ENCODE measurements at places on chromosomes 1 and 21. TPM values are rescaled to one million over a fixed set of nuclear protein-coding genes. Genes with fewer than 3 reads are reported as not detected.

The ZSCAN20 gene
- total RNA-seq = 6.4 TPM

The HCN3 gene
- total RNA-seq = 7.5 TPM

The FAM3B gene
- not detected for total RNA-seq

The KLF18 gene
- total RNA-seq = not detected

The KIF14 gene
- total RNA-seq = 30.0 TPM

The LINGO4 gene
- not detected for total RNA-seq

The PLPPR5 gene
- total RNA-seq = not detected

The SFN gene
- 326 TPM for total RNA-seq

The NUDT4B gene
- total RNA-seq = not detected

DNA sequence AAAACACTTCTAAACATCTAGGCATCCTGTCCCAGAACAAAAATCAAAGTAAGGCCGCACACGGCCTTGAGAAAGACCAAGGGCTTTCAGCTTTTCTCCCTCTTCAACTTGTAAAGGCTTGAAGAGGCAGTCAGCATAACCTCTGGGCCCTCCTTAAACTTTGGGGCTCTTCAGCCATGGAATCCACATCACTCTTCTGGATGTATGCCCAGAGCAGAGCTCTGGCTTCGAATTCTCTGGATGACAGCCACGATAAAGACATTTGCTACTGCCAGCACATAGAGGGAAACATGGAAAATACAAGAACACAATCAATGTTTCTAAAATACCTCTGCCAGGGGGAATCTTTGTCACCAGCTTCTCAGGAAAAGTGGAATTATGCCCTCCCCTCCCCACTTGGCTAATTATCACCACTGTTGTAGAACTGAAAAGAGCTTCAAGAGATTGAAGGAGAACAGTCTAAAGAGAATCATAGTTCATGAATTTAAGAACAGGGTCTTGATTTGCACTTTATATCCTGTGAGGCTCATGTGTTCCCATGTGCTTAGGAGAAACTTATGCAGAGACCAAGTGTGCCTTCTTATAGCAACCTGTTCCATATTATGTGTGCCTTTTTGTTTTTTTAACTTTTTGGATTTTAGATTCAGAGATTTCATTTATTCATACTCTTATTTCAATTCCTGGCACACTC lies 39.0 kb upstream of the DPT start:
- no peak for DNase-seq

- DNase-seq = no peak
Observed at GRCh38 chr1:17045150-17045549, 8.7 kb downstream of the SDHB start.

DNA sequence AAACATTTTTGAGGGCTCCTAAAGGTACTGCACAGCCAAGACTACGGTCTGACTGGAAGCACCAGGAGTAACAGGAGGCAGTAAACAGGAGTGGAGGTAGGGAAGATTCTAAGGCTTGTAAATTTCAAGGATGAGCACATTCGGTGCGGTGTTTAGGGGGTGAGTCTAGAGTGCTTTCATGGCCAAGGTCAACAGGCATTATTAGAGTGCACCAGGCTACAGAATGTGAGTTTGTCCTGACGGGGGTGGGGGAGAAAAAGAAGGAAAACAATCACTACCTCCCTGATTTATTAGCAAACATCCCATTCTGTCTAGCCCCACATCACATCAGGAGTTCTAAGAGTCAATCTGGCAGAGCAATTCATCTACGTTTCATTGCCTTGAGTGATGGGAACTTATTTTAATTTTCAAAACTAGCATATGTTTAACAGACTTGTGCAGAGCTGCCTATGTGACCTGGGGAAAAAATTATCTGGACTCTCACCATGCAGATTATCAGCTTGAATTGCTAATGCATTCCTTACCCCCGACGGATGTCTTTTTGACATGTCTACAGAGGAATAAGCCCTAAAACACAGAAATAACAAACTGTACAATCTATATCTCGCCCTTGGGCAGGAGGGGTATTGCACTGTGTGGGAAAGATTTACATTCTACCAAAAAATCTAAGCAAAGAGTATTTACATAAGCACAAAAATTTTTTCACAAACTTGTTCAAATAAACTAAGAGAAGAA lies 45.0 kb downstream of the APP start:
- DNase-seq = no peak

- no peak for DNase-seq
Observed at GRCh38 chr1:43952731-43953346, 6.1 kb downstream of the IPO13 start.

DNA sequence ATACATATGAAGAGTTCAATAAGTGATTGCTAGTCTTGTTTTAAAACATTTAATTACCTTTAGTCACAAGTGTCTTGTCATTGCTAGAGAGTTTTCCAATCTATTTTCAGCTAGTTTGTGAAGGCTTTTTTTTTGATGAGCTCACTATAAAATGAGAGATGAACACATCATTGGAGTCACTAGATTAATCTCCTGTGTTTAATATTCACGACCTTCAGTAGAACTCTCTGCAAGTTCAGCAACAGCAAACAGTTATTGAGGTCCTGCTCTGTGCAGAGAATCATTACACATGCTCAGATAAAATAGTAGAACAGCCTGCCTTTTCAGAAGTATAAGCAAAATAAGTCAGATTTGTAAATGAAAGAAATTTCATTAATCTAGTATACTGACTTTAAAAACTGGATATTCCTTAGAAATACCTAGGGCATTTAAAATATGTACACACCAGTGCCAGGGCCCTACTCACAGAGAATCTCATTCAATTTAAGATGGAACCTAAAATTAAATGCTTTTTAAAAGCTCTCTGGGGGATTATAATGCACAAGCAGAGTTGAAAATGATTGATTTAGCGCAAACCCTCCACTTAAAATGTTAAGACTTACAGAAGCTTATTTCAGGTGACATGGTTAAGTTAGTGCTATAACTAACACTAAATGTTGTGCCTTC lies 30.5 kb downstream of the KRTAP20-3 start:
- DNase-seq = no peak

DNA sequence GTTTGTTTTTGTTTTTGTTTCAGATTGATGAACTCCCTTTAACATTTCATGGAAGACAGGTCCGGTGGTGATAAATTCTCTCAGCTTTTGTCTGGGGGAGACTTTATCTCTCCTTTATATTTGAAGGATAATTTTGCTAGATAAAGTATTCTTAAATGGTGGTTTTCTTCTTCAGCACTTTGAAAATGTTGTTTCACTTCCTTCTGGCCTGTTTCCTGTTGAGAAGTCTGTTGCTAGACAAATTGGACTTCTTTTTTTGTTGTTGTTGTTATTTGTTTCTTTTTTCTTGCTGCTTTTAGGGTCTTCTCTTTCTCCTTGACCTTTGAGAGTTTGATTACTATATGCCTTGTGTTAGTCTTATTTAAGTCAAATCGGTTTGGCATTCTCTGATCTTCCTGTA lies 50.8 kb downstream of the CRP start:
- no peak for DNase-seq

GRCh38 chr1:195188821-195189220 lies 1419.4 kb downstream of the KCNT2 start:
- no peak for DNase-seq

GRCh38 chr1:206737729-206738201 lies 32.8 kb upstream of the IL19 start:
- DNase-seq = no peak

GRCh38 chr1:150551051-150551783 lies 2.0 kb downstream of the ADAMTSL4 start:
- DNase-seq = no peak

DNA sequence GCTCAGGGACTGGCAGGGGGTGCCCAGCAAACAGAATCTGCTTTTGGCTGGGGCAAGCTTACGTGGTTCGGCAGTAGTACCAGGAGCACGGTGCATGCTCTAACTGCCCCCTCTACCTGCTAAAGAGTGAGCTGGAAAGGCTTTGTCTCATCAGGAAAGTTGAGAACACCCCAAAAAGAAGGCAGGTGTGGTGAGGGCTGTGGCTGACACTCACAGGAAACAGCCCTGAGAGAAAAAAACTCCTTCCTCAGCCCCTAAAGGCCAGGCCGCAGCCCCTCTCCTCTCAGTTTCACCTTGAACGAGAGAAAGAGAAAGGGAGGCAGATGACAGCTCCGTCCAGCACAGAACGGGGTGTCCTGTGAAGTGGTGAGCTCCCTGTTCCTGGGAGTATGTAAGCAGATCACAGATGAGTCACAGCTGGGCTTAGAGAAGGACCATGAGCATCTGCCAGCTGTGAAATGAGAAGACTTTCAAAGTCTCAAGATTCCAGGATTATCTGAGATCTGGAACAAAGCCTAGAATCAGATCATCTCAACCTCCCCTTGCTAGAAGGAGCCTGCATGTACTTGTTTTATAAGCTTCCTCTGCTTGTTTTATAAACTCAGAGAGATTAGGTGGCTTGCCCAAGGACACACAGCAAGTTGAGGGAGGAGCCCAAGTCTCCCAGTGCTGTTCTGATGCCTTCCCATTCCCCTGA lies 13.4 kb downstream of the LAPTM5 start:
- no peak for DNase-seq

All from PC-9 (cell line).